ENCODE measurements at places on chromosomes 12 and 14. TPM values are rescaled to one million over a fixed set of nuclear protein-coding genes. Genes with fewer than 3 reads are reported as not detected.

VWF gene
- 2,070 TPM for total RNA-seq

IFNG-AS1 gene
- not detected for total RNA-seq

PLXNC1 gene
- under 0.01 TPM for total RNA-seq

MMP14 gene
- total RNA-seq, result 400 TPM

BCL2L14 gene
- total RNA-seq, result not detected

LRRC43 gene
- 3.3 TPM for total RNA-seq

FOXA1 gene
- total RNA-seq, result not detected

EIF2S3B gene
- total RNA-seq, result 2.6 TPM

KRT6C gene
- not detected for total RNA-seq

PRR4 gene
- 0.76 TPM for total RNA-seq

TAS2R7 gene
- 0.48 TPM for total RNA-seq

SIX6 gene
- not detected for total RNA-seq

Measured in vein endothelial cell (primary cell).